ENCODE measurements at places on chromosomes 3 and 15.
A peak's percentile ranks its signal among the peaks of the same experiment; 100 is the strongest.

GRCh38 chr3:103048068-103048722, 613.4 kb downstream of the ZPLD1 start:
- DNase-seq, result no peak

DNA sequence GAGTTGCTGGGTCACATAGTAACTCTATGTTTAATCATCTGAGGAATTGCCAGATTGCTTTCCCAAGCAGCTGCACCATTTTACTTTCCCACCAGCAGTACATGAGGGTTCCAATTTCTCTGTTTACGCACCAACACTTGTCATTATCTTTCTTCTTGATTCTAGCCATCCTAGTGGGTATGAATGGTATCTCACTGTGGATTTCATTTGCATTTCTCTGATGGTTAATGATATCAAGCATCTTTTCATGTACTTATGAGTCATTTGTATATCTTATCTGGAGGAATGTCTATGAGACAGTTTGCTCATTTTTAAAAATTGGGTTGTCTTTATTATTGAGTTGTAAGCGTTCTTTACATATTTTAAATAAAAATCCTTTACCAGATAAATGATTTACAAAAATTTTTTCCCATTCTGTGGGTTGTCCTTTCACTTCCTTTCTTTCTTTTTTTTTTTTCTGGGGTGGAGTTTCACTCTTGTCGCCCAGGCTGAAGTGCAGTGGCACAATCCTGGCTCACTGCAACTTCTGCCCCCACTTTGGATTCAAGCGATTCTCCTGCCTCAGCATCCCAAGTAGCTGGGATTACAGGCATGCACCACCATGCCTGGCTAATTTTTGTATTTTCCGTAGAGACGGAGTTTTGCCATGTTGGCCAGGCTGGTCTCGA, 8.9 kb upstream of the SGO1 start:
- no peak for DNase-seq

- DNase-seq, result no peak
Observed at GRCh38 chr3:161800985-161801559, 304.5 kb downstream of the OTOL1 start.

GRCh38 chr15:85162237-85162636, 180.6 kb downstream of the PDE8A start:
- DNase-seq, result no peak

DNA sequence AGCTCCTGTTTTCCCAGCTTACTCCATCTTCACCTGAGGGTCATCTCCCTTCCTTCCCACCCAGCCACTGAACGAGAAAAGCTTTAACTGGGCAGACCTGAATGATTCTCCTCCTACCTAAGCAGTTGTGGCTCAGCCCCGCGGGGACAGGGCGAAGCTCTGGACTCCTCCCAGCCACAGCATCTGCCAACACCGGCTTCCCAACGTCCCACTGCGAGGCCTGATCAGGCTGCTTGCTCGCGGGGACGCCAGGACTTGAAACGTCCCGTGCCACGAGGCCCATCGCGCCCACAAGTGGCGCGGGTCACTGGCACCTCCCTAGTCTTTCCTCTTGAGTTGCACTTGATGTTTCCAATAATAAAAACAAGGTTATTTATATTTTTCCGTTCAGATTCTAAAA, at the start of gene SPATA16:
Gene SPATA16 (minus strand): TSS at position 250 of the 400 bp plus-strand sequence. CDS start 23,504 bp downstream, outside the sequence.
- DNase-seq, result no peak

DNA sequence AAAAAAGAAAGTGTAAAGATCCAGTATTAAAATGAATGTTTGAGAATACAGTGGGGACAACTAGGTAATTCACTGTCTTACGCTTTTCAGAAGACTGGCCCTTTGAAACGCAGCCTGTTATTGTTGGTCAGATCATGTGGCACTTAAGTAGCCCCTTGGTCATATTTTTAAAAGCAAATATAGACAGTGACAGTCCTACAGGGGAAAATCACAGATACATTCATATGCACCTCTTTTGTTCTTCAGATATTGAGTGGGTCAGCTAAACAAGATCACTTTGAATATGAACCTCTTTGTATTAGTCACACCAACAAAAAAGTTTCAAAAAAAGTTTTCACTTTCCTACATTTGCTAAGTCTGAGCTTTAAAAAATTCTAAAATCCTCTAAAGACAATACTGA, 36.0 kb downstream of the TIGIT start:
- no peak for DNase-seq

DNA sequence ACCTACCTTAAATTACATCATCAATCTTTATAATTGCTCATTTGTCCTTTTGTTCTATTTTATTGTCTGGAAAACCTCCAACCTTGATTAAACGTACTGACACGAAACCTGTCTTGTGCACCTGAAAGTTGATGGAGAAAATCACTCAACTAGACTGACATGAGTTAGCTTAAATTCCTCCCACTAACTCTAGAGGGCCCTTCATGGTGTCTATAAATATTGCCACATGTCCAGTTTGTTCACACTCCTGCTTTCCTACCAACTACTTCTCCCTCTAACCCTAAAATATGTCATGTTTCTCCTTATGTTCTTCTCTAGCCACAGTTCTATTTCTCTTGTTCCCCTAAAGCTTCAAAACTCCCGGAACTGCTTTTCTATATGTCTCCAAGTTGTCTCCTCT, 59.8 kb upstream of the SGO1 start:
- DNase-seq, result no peak

DNA sequence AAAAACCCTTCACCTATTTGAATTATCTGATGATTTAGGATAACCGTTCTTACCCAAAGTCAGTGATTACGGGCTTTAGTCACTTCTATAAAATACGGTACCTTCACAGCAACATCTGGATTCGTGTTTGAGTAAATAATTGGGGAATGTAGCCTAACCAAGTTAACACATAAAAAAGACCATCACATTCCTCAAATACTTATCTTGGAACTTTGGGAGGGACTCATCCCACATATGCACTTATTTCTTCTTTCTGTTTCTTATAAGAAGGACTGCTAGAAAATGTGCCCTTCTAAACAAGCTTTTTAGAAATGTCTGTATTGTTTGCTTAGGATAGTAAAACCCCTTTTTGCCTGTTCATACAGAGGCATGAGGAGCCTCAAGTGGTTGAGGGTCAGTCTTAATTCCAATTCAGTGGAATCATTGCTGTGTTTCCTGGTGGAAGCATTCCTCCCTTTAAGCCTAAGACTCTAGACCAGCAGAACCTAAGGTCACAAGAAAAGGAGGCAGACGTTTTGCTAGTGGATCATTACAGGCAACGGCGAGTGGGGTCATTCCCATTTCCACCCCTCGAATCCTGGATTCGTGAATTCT, 67.5 kb downstream of the TMEM44 start:
- no peak for DNase-seq

DNA sequence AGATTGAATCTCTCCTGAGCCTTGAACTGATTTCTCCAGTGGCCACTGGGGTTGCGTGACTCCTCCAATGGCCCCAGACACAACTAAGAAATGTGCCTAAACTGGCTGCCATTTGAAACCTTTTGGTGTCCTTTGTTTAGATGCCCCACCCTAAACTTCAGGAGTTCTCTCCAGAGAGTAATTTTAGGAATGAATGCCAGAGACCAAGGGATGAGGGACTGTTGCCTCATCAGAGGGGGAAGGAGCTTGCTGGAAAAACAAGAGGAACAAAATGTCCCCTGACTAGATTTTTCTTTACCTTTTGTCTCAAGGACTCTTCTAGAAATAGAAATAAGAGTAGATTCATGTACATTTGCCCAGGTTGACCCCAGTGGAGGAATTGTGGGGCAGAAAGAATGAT, 8.1 kb upstream of the ADPRH start:
- no peak for DNase-seq

GRCh38 chr15:100832149-100832942, 47.3 kb upstream of the ALDH1A3 start:
- DNase-seq, result no peak

DNA sequence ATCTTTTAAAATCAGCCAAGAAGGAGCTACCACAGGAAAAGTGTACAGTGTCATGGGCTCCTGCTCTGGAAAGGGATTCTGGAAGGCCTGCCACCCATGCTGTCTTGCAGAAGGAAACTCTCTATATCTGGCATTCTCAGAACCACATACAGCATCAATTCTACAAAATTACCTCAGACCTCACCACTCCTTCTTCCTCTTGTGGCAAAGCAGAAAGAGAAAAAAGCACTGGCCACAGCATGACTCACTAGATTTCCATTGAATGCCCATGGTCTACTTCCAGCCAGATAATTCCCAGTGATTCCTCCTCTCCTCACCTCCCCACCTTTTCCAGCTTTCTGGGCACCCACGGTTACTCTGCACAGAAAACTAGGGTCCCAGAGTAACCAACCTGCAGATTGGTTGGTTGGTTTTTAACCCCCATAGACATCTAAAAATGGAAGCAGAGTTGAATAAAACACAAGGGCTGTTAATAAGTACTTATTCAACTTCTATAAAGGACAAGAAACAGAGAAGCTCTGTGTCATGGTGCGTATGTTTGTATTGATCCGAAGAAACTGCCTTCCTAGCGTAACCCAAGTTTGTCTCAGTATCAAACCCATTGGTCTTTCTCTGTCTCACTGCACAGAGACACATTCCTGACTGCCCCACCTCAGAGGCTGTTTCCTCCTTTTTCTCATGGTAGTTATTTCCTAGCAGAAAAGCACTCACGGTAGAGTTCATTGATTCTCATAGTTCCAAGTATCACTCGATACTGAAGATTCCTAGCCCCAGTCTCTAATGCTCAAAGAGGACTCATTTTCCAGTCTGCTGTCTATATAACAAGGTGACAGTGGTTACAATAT, 67.7 kb downstream of the LDHAL6B start:
- no peak for DNase-seq

DNA sequence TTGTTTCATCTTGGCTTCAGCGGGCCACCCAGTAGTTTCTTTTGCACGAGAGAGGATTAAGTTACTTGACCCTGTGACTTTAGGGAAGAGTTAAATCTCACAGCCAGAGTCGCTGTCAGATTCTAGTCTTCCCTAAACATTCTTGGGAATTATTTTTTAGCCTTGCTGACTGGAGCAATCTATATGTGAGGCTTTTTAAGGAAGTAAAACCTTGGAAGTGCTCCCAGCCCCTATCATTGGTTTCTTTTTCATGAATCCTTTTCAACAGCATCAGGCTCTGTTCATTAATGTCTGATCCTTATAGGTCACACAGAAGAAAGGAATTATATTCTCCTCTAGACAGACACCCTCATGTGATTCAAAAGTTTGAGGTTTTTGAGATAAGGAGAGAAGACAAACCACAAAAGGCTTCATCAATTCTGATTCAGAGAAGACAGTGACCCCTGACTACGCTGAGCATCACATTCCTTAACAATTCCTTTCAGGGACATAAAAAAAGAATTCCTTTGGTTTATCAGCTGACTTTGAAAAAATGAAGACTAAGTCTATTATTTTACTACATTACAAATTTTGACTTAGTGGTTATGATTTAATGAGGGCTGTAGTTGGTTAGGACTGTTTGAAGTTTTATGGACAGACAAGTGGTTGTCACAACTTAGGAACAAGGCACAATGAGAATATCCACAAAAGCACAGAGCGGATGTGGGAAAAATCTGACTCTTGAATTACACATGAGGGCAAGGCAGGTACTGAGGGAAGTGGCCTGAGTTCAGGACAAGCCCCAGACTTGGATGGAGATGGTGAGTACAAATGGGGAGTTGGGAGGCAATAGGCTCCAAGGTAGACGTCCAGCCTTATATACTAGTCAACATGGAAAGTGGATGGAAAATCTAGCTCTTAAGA, 171.1 kb upstream of the STT3B start:
- peak; percentile 23 for DNase-seq

DNA sequence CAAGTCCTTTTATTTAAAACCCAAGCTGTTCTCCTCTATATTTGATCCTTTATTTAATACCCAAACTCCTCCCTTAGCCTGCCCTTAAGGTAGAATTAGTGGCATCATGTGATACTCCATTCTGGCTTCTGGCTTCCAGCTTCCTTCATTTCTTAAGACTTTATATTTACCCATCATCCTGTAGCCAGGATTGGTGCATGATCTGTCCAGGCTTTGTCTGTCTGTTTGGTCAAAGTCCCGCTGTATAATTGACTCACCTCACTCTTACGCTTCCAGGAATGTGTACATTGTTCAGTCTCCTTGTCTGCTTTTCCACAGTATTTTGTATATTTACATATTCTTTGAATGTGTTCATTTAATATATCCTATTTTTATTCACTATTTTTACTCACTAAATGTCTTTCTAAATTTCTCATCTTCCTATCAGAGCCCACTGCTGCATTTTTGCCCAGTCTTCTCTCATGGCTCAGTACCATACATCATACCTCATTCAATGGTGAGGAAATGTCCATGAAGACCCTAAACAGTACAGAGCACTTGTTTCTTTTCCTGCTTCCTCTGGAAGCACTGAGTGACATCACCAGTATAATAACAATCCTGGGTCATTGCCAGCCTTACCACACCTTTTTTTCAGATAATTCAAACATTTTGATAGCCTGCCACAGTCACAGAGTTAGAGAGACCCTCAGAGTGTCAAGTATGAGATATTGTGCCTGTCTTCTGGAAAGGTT, 31.5 kb downstream of the TMEM108 start:
- DNase-seq, result no peak

GRCh38 chr15:80404057-80404760, at the start of gene ARNT2:
TSS of gene ARNT2 (plus strand) at chr15:80404382. CDS start at chr15:80404516, 134 bp downstream.
- peak; percentile 72 for DNase-seq

- no peak for DNase-seq
Observed at GRCh38 chr3:179848711-179849110, 188.0 kb downstream of the PEX5L start.

DNA sequence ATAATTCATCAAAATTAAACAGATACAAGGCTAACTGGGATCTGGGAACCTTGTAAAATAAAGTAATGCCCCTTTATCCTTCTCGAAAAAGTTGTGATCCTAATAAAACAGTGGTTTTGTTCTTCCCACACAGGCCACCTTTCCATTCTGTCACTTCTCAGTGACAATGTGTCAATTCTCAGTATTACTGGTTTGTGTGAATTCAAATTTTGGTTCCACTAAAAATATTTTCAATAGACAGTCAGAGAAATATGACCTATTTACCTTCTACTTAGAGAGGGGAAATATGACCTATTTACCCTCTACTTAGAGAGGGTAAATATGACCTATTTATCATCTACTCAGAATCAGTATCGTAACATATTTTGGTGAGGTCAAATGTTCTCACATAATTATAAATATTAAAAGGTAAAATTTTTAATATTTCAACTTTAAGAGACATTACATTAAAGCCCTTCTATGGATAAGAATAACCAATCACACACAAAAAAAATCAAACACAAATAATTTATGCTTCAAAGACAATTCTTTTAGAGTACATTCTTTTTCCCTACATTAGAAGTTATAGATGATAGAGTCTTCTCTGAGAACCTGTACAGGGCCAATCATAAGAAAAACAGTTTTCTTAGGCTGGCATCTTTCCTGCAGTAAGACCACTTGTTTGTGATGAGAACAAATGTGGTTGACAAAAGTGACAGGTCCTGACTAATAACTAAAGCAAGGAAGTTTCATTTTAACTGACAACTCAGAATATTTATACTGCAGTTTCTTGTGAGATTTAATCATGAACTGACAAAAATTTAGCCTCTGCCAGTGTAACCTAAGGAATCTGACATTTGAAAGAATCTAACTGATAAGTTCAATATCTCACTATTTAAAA, 323.3 kb downstream of the DIPK2A start:
- DNase-seq, result no peak
